ENCODE measurements at places on chromosomes 3 and 15.

GRCh38 chr15:70608144-70608543 is 155.2 kb downstream of the UACA start:
- DNase-seq = no peak

- no peak for DNase-seq
Observed at GRCh38 chr15:90711842-90712241, 5.3 kb upstream of the BLM start.

DNA sequence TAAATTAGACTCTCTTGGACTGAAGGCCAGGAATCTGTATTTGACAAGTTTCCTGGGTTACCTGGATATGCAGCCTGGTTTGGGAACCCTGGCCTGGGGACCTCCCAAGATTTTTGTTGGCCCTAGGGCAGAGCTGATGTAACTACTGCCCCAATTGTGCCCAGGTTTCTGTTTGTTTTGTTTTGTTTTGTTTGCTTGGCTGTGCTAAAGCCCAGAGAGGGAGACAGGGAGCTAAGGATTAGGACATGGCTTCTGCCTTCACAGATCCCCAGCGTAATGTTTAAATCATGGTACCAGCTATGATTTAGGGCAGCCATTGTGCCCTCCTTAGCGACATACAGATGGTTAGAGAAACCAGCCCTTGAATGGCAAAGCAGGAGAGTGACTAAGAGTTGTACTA is 47.6 kb downstream of the ABHD5 start:
- no peak for DNase-seq

- DNase-seq = no peak
Observed at GRCh38 chr15:63112871-63113270, 8.8 kb upstream of the LACTB start.

GRCh38 chr3:49358884-49359225 is 702 bp upstream of the GPX1 start:
- no peak for DNase-seq
